ENCODE measurements at places on chromosomes 4 and X.

DNA sequence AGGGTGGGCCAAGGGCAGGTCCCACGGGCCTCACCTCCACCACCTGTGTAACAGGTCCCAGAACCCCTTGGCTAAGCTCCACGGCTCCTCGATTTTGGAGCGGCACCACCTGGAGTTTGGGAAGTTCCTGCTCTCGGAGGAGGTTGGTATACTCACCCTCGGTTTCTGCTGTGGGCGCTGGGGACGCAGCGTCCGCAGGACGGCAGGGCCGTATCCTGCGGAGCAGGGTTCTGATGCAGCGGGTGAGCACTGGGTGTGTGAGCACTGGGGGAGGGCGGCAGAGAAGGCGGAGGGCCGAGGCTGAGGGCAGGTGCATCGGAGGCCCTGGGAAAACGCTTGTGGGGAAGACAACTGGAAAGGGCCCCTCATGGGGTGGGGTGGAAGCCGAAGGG, 11.0 kb downstream of the ATP5ME start:
- DNase-seq, result no peak

DNA sequence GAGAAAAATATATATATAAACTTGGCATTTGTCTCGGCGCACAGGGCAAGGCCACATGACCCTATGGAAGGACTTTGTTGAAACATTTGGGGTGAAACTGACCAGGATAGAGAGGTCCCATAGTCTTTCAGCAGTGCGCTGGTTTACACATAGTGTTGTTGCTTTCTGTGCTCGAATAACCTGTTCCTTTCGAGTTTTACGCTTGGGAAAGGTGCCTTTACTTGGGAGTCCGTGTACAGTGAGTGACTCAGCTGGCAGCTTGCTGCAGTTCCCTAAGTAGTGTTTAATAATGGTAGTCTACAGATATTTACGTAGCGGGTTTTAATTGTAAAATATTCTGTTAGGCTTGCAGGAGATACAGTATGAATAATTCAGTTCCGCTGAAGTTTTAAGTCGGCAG, 578 bp downstream of the APOOL start:
- DNase-seq, result no peak

- DNase-seq, result no peak
These were observed 48.3 kb upstream of the MAN2B2 start for GRCh38 chr4:6526671-6527091.

DNA sequence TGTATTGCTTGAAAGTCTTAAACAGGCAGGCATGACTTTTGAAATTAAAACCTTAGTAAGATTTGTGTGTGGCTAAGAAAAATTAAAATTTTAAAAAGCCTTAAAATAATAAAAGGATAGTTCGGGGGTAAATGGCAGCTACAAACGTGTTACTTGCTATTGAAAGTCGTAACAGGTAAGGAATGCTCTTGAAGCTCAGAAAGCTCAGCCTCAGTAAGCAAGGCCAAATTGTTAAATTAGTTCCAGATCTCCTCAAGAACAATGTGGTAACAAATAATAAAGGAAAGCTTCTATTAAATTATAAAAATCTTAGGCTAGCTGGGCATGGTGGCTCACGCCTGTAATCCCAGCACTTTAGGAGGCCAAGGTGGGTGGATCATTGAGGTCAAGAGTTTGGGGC, 25.5 kb downstream of the PRMT9 start:
- DNase-seq, result no peak

DNA sequence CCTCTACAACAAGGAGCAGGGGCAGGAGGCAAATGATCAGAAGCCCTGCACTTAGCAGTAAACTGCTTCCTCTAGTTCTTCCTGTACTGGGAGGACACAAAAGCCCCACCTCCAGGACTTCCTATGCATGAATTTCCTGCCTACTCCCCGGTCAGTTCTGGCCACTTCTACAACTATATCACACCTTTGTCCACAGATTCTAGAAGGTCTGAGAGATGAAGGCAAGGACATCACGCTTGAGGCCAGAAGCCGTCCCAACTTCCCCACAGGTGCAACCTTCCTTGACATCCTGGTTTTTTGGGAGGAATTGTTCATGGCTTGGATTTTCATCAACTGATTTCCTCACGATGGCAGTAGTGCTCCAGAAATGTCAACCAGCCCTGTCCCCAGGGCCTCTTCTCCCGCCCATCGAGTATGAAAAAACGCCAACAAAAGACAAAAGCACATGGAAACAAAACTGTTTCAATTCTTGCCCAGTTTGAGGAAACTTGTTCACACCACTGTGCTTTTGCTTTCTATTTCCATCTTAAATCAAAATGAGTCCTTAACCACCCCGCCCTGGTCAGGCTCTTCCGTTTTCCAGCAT, 206.5 kb upstream of the STK26 start:
- DNase-seq, result no peak

DNA sequence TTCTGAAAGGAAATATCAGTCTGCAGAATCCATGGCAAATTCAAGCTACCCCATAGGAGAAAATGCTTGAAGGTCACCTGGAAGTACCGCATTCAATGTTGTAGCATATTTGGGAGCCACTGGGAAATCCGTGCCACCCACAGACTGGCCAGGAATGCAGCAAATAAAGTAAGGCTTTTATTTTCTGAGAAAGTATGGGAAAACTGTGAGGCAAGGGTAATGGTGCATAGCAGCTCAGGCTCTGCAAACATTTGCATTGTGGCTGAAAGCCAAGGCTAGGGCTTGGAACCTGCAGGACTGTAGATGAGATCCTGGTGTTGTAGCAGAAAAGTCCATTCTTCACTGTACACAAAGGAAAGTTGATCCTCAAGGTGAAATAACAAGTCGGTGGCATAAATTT, 450.9 kb upstream of the NR3C2 start:
- no peak for DNase-seq

DNA sequence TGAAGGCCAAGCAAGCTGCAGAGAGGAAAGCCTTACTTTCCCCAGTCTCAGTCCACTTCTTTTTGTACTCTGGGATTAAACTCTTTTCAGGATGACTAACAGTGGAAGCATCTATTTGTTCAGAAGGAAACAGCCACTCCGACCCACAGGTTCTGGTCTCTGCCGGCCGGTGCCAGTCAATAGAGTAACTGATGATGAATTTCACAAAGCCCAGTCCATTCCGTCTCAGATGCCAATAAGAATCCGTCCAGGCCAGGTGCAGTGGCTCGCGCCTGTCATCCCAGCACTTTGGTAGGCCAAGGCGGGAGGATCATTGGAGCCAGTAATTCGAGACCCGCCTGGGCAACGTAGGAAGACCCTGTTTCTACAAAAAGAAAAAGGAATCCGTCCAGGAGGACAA, 58.5 kb upstream of the HELT start:
- DNase-seq, result no peak

- DNase-seq, result no peak
These were observed 43.1 kb upstream of the AFF2 start for GRCh38 chrX:148457279-148457678.

DNA sequence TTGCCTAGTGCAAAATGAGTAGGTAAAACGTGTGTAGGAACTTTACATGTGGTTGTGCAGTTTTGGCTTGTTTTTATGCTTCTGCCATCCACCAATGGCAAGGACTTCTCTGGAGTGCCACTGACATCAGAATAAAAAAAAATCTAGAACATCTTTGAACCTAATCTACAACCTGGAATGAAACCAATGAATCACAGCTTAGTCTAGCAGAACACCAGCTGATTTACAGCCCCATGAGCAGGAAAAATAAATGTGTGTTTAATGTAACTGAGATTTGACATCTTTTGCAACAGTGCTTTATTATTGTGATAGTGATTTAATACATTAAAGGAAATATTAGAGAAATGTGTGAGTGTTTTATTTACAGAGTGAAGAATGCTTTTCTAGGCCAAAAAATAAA, 995.1 kb downstream of the PCDH7 start:
- no peak for DNase-seq

GRCh38 chrX:138853936-138854335, 142.4 kb upstream of the FGF13 start:
- no peak for DNase-seq

GRCh38 chr4:151853034-151853433, 92.2 kb upstream of the GATB start:
- no peak for DNase-seq

- DNase-seq, result no peak
These were observed 109.7 kb downstream of the RTL5 start for GRCh38 chrX:72021975-72022374.

DNA sequence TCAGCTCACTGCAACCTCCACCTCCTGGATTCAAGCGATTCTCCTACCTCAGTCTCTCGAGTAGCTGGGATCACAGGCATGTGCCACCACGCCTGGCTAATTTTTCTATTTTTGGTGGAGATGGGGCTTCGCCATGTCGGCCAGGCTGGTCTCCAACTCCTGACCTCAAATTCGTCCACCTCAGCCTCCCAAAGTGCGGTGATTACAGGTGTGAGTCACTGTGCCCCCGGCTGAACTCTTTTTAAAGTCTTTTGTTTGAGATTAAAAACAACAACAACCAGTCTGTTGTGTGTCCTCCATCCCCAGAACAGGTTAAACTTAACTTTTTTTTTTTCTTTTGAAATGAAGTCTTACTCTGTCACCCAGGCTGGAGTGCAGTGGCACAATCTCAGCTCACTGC, 36.3 kb upstream of the RBPJ start:
- no peak for DNase-seq

DNA sequence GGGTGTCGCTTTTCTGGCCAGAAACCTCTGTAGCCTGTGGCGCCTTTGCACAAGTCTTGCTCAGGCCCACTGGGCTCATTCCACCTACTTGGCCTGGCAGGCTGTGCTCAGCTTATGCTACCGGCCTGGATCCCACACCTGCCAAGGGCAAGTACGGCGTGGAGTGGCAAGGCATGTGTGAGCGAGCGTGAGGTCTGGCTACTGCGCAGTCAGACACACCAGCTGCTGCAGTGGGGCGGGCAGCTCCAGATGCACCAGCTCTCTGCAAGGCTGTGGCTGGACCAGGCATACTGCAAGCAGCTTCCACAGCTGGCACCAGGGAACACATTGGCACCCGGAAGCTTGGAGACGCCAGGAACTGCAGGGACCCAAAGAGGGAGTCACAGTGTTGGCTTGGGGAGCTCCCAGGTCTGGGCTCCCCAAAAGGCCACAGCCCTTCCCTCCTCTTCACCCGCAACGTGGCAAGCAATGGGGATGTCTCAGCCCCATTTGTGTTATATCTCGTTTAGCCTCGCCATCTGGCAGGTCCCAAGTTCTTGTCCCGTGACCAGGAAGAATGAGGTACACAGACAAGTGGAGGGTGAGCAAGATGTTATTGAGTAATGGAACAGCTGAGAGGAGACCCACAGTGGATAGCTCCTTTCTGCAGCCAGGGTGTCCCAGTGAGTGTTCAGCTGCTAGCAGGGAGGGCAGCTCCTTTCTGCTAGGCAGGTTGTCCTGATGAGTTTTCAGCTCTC, 3.8 kb upstream of the FBXW7 start:
- no peak for DNase-seq

GRCh38 chrX:12685541-12685940, 105.7 kb upstream of the PRPS2 start:
- no peak for DNase-seq

DNA sequence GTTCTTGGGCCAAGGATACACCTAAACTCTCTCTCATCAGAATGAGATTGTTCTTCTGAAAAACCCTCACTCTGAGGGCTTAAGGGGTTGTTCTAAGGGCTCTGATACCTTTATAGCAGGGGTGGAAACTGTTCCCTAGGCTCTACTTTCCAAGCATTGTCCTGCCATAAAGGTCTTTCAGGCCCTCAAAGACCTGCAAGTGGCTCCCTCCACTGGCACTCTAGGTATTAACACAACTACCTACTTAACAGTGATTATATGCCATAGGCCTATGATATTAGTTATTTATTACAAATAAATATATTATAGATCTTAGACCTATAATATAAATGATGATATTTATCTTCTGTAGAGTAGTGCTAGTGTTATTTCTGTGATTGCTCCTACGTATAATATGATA, 473.7 kb upstream of the RPS6KA3 start:
- DNase-seq, result no peak

All from NCI-H1105 (cell line).